Activated CD4-positive, alpha-beta T cell treated with anti-CD3 and anti-CD28 coated beads, Interleukin-2, amount 10 ng/mL, durations not matched to agents 7 days and 5 days (primary cell): ENCODE measurements at places on chromosomes 7 and 10. TPM values are rescaled to one million over a fixed set of nuclear protein-coding genes. Genes with fewer than 3 reads are reported as not detected.

The PPRC1 gene
- total RNA-seq, result 47.7 TPM

DNA sequence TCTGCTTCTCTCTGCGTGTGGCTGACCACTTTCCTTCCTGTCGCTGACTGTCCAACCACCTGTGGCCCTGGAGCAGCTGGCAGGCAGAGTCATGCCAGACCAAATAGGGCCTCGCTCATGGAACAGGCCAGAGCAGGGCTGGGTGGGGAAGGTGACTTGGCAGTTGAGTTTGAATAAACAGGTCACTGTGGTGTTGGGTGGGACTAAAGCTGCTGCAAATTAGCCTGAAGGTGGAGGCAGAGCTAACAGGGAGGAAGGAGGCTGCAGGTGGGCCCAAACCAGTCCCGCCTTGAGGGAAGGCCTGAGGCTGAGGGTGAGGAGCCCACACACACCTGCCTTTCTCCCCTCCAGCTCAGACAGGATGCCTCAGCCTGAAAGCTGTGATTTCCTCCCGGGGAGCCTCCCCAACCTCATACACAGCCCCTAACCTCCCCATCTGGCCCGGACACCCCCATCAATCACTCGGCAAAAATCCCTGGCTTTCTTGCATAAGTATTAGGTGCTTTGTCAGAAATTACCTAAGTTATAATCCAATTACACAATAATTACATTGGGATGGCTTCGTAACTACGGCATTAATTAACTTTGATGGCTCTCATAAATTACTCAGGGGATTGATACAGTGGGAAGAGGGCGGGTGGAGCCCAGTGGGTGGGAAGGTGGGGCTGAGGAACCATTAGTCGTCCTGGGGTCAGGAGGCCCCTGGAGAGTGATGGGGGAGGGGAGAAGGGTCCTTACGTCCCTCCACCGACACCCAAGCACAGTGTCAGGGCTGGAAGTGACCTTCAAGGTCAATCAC is 97.7 kb upstream of the PCBD1 start:
- peak; percentile 8 for DNase-seq

- DNase-seq, result no peak
Observed at GRCh38 chr10:86103391-86104101, 263.0 kb downstream of the GRID1 start.

DNA sequence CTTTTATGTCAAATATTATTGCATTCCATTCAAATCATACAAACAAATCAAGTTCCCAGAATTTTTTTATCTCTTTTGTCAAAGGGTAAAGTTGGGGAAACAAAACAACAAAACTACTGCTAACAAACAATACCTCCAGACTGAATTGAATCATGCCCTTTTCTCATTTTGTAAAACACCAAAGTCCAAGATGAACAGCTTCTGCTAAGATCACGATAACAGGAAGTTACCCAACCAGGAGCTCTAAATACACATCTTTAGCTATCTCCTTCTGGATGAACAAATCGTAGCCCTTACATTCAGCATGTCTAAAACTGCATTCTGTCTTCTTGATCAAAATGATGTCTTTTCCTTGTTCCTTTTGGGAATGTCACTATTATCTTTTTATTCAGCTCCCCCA is 97.4 kb downstream of the CTTNBP2 start:
- no peak for DNase-seq

DNA sequence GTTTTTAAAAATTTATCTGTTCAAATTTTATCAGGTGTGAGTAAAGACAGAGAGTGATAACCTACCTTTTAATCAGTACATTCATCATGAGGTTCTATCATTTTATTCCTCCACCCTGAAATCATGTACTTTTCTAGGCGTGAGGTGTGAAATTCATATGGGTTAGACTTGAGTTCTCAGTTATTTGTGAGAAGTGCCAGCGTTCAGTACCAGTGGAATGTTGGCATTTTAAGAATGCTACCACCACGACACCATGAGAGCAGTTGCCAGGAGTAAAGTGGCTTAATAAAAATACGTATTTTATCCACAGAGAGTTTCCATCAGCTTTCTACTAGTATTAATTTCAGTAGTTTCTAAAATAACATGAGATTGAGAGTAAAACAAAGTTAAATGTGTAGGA is 104.1 kb upstream of the FERD3L start:
- DNase-seq, result no peak
